ENCODE measurements at places on chromosomes 2 and 18. TPM values are rescaled to one million over a fixed set of nuclear protein-coding genes. Genes with fewer than 3 reads are reported as not detected.

CHMP1B gene
- total RNA-seq, result 28.6 TPM

ARL6IP6 gene
- total RNA-seq, result 5.7 TPM

TMEM169 gene
- total RNA-seq, result 0.24 TPM

SIX3 gene
- total RNA-seq, result not detected

ZNF804A gene
- total RNA-seq, result 0.05 TPM

CAPN10 gene
- total RNA-seq, result 51.8 TPM

PSMA8 gene
- total RNA-seq, result 0.14 TPM

SERPINB13 gene
- not detected for total RNA-seq

GTF2A1L gene
- not detected for total RNA-seq

OR6B2 gene
- total RNA-seq, result not detected

LBX2 gene
- 0.43 TPM for total RNA-seq

TBR1 gene
- total RNA-seq, result not detected

STAT4 gene
- 0.76 TPM for total RNA-seq

CELF4 gene
- not detected for total RNA-seq

ASB3 gene
- total RNA-seq, result 9.2 TPM

RPS27A gene
- 472 TPM for total RNA-seq

FSHR gene
- total RNA-seq, result 0.14 TPM

GPAT2 gene
- total RNA-seq, result 6.1 TPM

TCF4 gene
- 57.8 TPM for total RNA-seq

NTSR2 gene
- total RNA-seq, result not detected

RHBDD1 gene
- total RNA-seq, result 30.5 TPM

ACMSD gene
- not detected for total RNA-seq

SNORC gene
- total RNA-seq, result 0.46 TPM

TMEM17 gene
- total RNA-seq, result 1.3 TPM

FAM237A gene
- 1.2 TPM for total RNA-seq

Measured in Right ventricle myocardium inferior (tissue), 1 donor.